BJ (cell line): ENCODE measurements at places on chromosomes 4 and X.

DNA sequence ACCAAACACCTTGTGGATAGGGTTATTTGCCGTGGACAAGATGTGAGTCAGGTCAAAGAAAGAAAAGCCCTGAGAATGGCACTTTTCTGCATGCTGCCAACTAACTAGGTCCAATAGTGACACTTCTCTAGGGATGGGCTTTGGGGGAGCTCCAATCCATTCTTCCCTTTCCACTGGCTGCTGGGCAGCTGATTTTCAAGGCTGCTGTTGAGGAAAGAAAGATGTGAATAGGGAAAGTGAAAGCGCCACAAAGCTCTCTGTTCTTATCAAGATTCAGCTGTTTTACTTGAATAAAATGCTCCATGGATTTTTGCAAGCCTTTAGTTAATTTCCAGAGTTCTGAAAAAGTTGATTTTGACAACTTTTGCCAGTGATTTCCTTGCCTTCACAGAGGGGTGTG lies 244.2 kb upstream of the F9 start:
- no peak for DNase-seq

DNA sequence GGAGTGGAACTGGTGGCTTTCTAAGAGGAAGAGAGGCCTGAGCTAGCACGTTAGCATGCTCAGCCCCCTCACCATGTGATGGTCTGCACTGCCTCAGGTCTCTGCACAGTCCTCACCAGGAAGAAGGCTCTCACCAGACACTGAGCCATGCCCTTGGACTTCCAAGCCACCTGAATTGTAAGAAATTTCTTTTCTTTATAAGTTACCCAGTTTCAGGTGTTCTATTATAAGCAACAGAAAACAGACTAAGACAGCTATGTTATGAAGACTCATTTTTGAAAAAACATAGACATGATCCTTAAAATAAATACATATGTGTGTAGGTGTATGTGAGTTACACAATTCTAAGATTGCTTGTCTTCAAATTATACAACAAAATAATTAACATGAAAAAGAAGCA lies 74.7 kb downstream of the CEP44 start:
- DNase-seq = no peak

- no peak for DNase-seq
These were observed 74.4 kb upstream of the SOD3 start for GRCh38 chr4:24720979-24721378.

DNA sequence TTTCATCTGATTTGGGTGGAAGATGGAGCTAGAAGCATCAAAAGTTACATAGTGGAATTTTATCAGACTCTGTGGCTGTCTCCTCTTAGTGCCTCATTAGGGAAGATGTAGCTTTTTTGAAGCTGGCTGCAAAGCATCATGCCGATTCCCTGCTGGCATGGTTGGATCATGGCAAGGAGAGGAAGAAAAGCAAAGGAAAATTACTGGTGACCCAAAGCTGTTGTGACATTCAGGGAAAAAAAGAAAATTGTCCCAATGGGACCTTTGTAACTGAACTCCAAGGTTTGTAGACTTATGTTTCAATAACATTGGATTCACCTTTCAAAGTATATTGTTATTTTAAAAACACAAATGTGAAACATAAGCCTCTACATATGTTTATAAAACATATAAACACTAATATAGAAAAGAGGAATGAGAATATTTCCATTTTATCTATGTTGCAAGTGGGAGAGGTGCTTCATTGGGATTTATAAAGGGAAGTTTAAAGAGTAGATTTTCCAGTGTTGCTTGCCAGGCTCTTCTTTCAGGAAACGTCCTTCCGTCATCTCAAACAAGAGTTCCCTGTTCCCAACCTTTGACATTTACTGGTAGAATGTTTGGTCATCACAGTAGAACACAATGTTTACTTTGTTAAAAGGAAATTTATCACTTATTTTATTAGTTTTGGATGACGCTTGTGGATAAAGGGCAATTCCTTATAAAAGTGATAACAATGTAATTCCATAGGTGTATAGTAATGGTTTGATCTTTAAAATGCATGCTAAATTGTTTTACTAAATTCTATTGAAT lies 190.1 kb upstream of the GPRIN3 start:
- DNase-seq = no peak

DNA sequence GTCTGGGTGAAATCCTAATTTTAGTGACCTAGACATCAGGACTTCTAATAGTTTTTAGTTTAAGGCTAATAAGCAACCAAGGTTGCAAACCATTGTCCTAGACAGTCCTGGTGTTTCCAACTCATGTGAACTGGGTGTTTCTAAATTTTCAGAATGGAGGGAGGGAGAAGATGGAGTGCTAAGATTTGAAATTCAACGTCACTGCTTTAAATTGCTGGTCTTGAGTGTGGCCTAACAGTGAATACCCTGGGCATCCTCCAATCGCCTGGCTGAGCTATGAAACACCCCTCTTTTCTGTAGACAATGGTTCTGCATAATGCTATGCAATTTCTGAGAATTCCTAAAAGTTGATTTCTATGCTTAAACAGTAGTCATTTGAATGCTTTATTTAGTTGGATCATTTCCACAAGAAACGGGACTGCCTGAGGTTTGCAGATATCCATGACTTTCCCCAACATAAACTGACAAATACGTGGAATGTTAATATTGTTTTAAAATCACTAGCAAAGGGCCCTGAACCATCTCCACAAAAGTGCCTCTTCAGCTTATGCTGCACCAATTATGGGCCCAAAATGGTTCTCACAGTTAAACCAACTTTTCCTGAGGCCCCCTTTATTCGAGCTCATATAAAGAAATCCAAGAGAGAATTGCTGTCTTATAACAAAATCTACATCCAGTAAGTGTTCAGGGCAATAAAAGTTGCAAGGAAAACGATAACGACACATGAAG lies 1.1 kb downstream of the FBXL5 start:
- no peak for DNase-seq

- no peak for DNase-seq
These were observed 22.0 kb downstream of the C4orf54 start for GRCh38 chr4:99635601-99636000.

DNA sequence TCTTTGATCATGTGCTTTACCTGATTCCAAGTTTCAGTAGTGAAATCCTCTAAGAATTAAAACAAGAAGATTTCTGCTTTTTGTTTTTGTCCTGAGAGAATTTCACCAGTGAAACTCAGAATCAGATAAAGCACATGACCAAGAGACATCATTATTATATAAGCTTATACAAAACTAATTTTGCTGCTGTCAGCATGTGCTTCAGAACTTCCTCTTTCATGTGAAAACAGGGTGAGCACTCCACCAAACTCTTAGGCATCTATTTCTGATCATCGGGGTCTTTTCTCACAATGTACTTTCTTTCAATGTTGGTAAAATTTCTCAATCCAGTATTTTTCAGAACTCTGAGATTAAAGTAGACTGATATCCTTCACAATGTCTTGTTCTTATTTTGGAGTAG lies 152.1 kb downstream of the SLC39A8 start:
- DNase-seq = no peak

DNA sequence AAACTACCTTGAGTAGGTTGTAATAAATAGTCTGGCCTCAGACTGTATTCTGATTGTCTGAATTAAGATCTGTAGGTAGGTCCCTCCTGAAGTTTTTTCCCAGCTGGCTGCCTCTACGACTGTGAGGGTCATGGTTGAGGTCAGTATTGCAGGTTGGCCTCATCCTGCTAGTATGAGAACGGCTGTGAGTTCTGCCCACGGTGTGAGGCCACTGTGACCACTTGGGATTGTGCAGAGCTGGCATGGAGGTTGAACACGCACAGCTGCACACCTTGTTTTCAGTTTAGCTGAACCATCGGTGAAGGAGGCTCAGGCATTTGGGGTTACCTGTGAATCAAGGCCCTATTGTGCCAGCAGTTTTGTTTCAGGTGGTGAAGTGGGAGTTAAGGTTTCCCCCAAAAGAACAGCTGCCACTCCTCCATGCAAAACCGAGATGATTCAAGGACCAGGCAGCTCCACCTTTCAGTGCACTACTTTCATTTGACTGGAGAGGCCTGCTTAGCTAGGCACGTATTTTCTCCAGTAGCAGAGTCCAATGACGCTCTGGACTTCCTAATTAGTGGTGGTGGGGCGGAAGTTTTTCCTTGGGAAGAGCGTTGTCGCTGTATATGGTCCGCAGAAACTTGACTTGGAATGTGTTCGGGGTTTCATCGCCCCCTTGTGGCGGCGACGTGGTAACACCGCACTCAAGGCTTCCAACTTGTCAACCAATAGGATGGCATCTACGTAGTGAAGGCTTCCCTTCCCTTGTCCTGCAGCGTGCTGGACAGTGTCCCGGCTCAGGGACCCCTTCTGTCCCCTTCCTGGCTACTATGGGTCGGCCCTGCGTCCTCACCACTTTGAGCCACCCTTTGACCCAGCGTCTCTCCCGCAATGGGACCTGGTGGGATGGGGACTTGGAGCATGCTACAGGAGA lies 13.8 kb downstream of the CMC4 start:
- DNase-seq = no peak

DNA sequence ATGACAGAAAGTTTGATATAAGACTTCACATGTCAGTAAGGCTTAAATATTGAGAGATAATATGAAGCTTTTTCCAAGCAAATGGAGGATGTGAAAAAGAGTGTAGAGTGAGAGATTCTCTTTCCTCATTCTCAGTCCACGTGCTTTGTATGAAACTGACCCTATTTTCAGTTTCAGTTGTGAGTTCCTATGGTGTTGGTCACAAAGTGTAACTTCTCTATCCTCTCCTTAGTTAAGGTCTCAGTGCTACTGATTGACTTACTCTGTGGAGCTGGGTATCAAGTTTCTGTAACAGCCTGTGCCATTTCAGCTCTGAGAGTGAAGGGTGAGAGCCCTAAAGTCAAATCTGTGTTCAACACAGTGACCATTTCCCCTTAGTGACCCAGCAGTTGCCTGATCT lies 277.2 kb downstream of the EPHA5 start:
- no peak for DNase-seq

- DNase-seq = no peak
These were observed 646.9 kb downstream of the STPG2 start for GRCh38 chr4:97496298-97496873.
